ENCODE measurements at places on chromosomes 2 and 18.

- DNase-seq, result no peak
Measured at GRCh38 chr2:98665677-98666076, 57.3 kb downstream of the UNC50 start.

DNA sequence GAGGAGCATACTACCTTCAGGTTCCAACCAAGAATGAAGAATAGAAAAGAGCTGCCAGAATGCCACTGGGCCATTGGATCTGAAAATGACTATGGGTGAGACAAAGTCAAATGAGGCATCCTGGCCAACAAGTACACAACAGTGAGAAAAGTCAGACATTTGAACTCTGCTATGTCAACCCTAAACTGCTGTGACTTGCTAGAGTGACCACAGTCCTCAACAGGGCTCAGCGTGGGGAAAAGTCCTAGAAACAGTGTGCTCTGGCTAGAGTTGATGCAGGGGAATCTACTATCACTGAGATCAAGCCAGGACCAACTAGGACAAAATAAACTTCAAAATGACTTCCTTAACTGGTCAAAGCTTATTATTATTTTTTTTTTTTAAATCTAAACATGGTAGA lies 98.2 kb upstream of the FZD5 start:
- DNase-seq, result no peak

- DNase-seq, result no peak
Measured at GRCh38 chr2:151191001-151191400, 70.7 kb downstream of the RBM43 start.

GRCh38 chr2:177646241-177646640 lies 253.7 kb downstream of the AGPS start:
- no peak for DNase-seq

- DNase-seq, result no peak
Measured at GRCh38 chr18:24187049-24187448, 48.2 kb downstream of the CABYR start.

DNA sequence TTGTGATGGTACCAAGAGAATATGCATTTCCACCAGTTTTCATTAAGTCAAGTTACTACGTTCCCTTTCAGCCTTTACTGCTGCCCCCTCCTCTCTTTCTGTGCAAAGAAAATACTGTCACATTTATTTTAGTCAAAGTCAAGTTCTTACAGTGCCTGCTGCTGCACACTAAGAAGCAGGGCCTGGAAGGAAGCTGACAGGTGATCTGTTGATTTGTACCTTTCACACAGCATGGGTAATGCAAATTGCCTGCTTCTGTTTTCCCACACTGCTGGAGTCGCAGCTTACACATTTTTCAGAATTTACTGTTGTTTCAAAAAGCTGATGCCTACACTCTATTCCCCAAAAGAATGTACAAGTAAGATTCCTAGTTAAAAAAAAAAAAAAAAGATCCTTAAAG lies 48.7 kb upstream of the CD226 start:
- DNase-seq, result no peak

- no peak for DNase-seq
Measured at GRCh38 chr18:48419277-48420022, 10.3 kb upstream of the ZBTB7C start.

Data from activated CD8-positive, alpha-beta memory T cell treated with anti-CD3 and anti-CD28 coated beads, Interleukin-2, amount 50 U/mL, for 4 hours (primary cell).